A549 (cell line): ENCODE measurements at places on chromosomes 5 and 9.

DNA sequence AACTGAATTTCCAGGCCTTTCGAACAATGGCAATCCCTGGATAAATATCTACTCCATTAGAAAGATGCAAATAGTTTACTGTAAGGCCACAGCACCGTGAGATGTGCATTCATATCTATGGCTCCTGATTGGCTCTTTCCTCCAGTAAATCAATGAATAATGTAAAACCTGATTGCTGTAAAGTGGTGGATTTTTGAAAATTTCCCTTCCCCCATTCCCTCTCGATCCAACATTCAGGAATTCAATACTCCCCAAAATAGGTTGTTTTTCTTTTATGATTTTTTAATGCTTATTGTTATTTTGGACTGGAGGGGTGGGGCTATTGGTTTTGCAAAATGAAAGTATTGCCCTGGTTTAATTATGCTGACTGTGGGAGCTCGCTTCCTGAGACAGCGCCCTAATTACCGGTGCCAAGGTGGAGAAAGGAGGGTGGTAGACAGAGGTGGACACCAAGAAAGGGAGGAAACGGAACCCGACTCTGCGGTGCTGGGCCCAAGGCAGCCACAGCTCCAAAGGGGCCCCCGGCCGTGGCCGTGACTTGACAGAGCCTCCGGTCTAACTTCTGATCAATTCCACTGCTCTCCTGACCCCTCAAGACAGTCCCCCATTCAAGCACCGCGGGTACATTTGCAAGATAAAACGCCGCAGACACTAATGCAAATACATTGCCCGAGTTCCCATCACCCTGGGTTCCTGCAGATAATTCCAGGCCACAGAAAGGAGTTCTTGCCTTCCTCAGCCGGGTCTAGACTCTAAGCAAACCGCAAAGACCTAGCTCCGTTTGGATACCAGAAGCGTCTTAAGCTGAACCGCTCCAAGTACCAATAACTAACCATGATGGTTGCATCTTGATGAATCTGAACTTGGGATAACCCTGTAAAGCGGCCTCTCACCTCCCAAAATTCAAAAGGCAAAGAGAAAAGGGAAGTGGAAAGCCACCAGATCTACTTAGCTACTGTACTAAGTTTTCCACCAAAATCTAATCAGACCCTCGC, 211.2 kb downstream of the MEF2C start:
- DNase-seq: no peak

DNA sequence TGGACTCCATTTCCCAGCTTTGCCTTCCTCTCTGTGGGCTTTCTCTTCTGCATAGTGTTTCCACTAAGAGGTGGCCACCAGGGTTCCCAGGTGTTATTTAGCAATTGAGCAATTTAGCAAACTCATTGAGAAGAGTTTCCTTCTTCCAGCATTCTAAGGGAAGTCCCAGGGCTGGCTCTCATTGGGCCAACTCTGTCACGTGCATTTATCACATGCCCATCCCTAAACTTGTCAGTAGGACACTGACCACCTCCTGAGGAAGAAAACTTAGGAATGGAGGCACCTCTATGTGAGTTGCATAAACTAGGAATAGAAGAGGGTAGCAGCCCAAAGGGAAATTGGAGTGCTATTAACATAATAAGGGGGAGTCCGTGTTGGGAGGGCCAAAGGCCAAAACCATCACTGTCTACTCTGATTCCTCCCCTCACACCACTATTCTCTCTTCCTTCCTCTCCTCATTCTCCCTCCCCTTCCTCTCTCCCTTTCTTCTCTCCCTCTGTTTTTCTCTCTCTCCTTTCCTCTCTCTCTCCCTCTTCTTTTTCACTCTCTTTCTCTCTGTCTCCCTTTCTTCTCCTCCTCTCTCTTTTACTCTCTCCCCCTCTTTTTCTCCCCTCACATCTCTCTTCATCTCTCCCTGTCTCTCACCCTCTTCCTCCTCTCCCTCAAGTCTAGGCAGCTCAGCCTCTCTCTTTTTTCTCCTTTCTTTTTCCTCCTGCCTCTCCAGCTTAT, 213.4 kb downstream of the PALM2AKAP2 start:
- no peak for DNase-seq

GRCh38 chr9:6076851-6077250, 61.4 kb upstream of the RANBP6 start:
- no peak for DNase-seq

DNA sequence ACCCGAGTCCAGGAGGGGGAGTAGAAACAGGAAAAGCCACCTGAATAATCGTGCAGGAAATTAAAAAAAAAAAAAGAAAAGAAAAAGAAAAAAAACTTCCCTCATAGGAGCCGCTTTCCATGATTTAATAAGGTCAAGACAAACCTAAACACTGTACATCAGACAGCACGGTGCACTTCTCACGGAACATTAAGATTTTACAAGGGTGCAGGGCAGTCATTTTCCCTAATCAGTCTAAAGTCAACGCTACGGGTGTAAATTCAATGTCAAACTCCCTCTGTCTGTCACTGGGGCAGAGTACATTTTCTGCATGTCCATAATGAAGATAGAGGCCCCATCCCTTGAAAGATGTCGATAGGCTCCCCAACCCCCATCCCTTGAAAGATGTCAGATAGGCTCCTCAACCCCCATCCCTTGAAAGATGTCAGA, 139.7 kb downstream of the TSSK1B start:
- DNase-seq: no peak

GRCh38 chr9:76602199-76602598, 143.2 kb downstream of the GCNT1 start:
- DNase-seq: no peak

DNA sequence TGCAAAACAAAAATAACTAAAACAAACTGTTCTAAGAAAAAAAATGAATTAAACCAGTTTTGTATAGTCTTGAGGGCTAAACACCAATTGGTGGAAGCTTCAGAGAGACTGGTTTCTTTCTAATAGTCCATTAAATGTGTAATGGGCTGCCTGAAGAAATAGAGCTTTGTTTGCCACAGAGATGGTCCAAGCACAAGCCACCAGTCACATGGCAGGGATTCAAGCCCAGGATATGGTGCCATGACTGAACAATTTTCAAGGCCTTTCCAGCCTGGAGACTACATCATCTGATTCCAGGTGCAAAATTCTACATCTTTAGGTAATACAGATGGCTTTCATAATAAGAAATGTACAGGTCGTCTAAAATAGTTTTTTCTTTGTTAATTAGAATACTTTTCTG, 355.3 kb downstream of the NR2F1-AS1 start:
- DNase-seq: no peak

DNA sequence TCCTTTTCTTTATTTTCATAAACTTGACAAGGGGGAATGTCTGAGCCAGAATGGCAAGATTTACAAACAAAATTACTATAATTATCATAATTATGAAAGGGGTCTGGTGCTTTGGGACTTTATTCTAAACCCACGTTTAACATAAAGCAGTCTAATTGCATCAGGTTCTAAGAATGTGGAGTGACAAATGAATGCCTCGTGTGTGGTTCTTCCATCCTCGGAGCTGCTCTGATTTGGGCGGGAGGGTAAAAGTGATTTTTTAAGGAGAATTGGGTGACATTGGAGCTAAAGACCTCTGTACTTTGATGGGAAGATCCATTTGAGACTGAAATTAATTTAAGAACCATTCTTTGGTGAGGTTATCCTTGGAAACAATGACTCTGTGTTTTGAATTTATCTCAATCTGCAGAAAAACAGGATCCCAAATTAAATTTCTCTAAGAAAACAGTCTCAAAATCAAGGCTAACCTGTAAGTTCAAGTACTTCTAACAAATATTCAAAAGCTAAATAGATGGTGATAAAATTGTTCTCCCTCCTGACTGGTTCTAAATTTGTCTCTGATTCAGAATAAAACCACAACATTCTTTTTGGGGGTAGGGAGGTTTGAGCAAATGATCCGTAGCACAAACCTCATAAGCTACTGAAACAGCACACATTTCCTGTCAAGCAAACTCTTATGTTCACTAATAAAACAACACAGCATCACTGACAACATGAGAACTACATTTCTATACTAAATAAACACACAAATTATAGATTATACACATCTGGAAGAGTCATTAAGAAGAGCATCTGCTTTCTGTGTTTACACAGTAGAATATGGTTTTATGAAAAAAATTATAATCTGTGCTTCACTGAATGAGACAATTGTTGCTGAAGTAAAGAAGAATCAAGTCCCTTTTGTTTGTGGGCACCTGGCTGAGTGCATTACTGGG, 85.5 kb downstream of the DCP2 start:
- DNase-seq: no peak

DNA sequence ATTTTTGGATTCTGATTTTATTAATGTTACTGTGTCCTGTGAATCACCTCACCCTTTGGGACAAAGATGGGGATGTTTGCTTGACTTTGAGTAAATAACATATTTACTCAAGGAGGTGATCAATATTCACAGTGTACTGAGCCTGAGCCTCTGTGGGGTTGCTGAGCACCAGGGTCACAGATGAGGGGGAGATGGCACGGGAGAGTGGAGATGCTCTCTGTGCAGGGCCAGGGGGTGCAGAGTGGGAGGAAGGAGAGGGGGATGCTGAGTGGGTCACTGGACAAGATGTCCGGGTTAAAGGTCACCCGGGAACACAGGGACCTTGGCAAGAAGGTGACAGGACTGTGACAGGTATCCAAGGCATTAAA, 4.0 kb downstream of the SQSTM1 start:
- DNase-seq: no peak

GRCh38 chr9:97365634-97366033, 46.3 kb upstream of the TDRD7 start:
- DNase-seq: no peak

GRCh38 chr5:11579351-11579750, 324.9 kb downstream of the CTNND2 start:
- no peak for DNase-seq

- peak; percentile 62 for DNase-seq
Measured at GRCh38 chr5:14685757-14686156, 21.2 kb downstream of the OTULIN start.

DNA sequence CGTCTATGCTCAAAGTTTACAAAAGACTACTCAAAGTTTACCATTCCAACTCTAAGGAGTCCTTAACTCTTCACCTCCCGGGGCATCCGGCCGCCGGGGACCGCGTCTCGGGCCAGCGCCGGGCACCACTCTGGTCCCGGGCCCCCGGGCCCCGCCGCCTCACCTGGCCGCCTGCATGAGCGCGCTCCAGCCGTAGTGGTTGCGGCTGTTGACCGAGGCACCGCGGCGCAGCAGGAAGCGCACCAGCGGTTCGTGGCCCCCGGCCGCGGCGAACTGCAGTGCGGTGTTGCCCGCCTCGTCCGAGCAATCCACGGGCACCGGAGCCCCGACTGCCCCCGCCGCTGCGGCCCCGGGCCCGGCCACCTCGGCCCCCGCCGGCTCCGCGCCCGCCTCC, 388 bp downstream of the ANKS6 start:
- DNase-seq: no peak

DNA sequence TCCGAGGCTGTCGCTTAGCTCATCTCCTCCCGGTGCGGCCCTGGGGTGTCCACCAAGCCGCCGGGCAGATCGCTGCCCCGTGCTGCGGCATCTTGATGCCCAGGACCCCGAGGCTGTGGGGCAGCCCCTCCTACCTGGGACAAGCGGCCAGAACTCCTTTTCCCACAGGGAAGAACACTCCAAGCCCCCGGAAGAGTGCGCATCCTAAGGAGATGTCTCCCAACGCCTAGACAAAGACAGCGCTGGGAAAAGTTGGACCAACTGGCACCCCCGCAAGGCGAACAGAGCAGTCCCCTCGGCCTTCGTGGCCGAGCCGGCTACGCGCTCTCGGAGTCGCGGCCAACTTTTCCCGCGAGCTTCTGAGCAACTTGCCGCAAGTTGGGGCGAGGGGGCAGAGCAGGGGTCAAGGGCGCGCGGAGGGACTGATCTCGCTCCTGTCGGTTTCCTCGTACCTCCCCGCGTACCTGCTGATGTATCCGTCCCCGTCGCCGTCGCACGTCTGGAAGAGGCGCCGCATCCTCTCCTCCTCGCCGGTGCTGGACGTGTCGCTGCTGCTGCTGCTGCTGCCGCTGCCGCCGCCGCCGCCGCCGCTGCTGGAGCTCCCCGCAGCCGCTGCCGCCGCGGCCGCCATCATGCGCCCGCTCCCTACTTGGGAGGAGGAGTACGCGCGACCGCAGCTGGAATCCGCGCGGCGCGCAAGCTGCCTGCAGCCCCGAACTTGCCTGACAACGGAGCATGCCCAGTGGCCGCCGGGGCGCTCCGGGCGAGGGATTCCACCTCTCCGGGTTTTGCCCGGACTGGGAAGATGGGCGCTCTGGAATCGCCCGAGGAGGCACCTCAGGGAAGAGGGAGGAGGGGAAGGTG, at the start of gene MCC:
Gene MCC (minus strand): TSS at position 673 of the 864 bp plus-strand sequence.
- peak; percentile 71 for DNase-seq

GRCh38 chr9:98607152-98607551, 101.6 kb downstream of the GABBR2 start:
- no peak for DNase-seq

- no peak for DNase-seq
Measured at GRCh38 chr9:136541709-136542108, 4.1 kb downstream of the NOTCH1 start.

- DNase-seq: no peak
Measured at GRCh38 chr9:98010445-98010844, 27.3 kb downstream of the ANP32B start.

DNA sequence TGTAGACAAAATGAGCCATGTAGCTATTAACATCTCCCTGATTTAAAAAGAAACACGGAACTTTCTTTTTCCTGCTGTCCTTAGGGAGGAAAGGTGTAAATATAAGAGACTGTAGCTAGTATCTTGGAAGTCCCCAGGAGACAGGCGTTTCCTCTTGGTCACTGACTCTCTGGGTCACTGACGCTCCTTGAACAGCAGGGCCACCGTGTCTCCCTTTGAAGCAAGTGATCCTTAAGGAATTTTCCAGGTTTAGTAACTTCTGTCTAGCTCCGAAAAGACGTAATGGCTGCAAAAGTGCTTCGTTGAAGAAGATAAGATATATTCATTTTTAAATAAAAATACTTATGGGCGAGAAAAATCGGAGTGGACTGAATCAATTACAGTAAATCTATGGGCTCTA, 745 bp upstream of the CLTA start:
- peak; percentile 28 for DNase-seq

DNA sequence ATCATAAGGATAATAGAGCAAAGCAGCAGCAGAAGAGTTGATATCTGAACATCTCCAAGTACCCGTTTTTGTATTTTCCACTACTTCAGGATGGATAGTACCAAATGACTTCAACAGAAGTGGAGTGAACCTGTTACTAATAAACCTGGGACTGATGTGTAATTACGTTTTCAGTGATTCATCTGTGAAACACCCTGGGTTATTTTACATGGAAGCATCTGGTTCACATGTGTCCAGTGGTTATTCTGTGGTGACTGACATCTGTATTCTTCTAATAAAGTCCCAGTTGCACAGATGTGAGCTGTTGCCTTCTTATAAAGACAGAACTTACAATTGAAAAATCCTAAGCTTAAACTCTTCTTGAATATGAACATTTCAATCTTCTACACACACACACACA, 139.7 kb upstream of the VCAN start:
- no peak for DNase-seq

GRCh38 chr5:141605523-141606277, 13.1 kb downstream of the DIAPH1 start:
- no peak for DNase-seq
